ENCODE measurements at places on chromosomes 13 and 19.

DNA sequence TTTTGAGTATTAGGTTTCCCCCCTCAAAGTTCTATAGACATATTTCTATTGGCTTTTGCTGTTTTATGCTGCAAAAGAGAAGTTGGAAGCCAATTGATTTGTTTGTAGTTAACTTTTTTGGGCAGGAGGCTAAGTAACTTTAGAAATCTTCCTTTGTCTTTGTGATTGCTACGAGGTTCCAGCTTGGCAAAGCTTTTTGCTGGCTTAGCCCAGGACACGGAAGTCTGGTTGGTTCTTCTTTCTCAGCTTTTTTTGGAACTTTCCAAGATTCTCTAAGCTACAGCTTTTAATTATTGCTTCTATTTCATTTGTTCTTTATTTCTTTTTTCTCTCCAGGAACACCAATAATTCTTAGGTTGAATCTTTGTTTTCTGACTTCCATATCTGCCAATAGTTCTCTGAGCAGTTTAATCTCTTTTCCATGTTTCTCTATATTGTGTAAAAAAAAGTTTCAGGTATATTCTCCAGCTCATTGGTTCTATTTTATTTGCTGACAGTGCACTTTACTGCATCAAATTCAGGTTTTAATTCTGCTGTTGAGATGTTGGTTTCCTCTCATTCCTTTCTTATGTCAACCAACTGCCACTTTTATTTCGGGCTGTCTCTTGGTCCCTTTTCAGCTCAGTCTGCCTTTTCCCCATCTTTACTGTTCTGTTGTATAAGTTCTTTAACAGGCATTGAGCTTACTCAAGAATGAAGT lies 27.8 kb downstream of the MBNL2 start:
- no peak for DNase-seq

DNA sequence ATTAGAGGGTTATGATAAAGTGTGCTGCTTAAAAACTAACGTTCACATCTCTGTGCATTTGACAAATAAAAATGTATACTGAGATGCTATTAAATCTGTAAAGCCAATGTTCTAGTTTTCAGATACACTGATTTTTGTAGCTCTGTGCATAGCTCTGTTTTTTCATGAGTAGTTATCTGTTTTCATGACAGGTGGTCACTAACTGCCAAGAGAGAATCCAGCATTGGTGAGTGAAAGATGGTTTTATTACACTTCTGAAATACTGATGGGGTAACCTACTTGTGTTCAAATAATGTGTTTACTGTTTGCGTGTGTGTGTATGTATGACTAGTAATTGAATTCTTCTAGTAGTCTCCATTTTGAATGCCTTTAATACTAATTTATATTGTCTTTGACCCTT lies 29.0 kb downstream of the URI1 start:
- DNase-seq = no peak

- DNase-seq = no peak
Measured at GRCh38 chr13:46817095-46817494, 20.1 kb upstream of the ESD start.

GRCh38 chr13:75384879-75385707 lies 96.9 kb downstream of the TBC1D4 start:
- no peak for DNase-seq

- DNase-seq = no peak
Measured at GRCh38 chr13:50220938-50221337, 205.7 kb downstream of the KCNRG start.

- DNase-seq = no peak
Measured at GRCh38 chr13:101939370-101939769, 462.5 kb downstream of the FGF14 start.

DNA sequence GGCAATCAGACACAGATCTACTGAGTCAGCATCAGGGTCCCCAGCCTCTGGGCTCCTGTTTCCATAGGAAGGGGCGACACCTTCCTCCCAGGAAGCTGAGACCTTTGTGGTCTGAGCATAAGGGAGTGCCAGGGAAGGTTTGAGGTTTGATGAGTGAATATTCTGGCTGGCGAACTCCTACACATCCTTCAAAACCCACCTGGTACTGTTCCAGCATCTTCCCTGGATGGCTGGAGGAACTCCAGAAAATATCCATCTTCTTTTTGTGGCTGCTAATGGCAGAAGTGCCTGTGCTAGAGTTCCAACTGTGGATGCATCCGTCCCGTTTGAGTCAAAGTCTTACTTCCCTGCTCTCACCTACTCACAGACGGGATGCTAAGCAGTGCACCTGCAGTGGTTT lies 9.2 kb downstream of the INSL3 start:
- DNase-seq = no peak

- DNase-seq = no peak
Measured at GRCh38 chr19:56106397-56106849, 14.7 kb downstream of the ZNF787 start.

DNA sequence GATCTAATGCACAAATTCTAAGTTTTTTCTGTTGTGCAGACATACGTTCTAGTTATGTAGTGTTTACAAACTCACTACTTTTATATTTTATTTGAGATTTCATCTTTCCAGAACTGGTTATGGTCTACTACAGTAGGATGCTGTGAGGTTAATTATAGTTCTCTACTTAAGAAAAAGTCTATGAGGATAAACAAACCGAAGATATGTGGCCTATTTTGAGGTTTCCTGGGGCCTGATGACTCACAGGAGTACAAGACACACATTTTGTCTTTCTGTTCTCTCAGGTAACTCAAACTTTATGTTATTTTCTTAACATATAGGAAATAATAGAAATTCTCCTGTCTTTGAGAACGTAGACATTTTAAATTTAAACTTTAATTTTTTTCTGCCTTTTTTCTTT lies 45.1 kb downstream of the PCDH20 start:
- no peak for DNase-seq

- no peak for DNase-seq
Measured at GRCh38 chr19:19860756-19861390, 4.8 kb upstream of the ZNF253 start.

Data from NCI-H2107 (cell line).